ENCODE measurements at places on chromosomes 1 and 21.

DNA sequence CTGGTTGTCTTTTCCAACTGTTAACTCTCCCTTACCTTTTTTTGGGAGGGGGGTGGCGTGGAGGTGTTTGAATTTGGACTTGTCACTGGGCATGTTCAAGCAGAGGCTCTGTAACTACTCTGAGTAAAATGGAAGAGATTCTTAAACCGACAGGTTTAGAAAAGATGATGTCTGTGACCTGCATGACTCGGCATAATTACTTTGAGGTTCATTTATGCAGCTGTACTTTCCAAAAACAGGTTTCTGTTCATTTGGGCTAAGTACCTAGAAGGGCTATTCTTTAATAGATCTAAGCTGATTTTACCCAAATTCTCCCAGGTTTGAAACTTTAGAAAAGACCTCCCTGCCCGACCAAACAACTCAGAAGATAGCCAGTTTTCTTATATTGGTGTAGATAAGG, 80.3 kb downstream of the SLC35A3 start:
- DNase-seq, result no peak

DNA sequence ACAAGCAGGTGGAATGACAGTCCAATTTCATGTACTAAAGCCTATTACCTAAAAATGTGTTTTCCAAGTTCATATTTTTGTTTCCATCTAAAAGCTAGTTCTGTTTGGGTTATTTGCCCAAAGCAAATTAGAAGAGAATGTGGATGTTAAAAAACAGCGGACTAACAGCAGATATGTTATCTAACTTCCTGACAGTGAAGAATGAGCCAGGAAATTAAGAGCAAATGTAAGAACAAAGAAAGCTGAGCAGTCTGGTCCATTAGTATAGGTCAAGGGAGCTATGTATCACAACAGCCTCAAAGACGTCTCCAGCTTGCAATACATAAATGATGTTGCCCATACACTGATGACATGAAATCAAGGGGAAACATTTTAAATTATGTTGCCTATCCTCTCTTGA, 145.5 kb upstream of the PLD5 start:
- no peak for DNase-seq

GRCh38 chr1:169240449-169241232, 127.0 kb downstream of the NME7 start:
- DNase-seq, result no peak

DNA sequence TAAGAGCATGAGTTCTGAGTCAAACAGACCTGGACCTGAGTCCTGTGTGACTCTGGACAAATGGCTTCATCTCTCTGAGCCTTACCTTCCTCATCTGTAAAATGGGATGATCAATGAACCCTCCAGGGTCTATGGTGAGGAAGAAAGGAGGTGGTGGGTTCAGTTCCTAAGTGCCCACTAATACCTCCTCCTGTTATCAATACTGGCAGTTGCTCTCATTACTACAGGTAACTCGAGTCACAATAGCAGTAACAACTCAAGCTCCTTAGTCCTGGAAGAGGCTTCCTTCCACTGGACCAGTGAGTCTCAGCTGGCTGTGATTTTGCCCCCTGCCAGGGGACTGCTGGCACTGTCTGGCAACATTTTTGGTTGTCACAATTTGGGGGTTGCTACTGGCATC, 2.6 kb downstream of the PADI2 start:
- DNase-seq, result no peak

GRCh38 chr21:17422931-17423330, 89.9 kb upstream of the CXADR start:
- no peak for DNase-seq

DNA sequence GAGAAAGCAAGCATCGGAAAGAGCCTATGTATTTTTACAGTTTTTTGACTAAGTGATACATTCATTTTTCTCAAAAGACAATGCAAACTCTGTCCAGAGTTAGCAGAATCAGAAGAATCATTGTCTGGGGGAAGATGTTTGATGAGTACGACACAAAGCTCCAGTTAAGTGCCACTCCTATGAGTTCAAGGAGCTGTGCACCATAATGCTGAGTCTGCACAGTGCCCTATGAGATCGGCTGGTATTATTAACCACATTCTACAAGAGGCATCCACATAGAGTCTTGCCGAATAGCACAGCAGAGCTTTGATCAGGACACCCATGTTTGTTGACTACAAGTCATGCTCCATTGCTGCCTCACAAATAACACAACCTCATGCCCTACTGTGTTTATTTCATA, 54.9 kb upstream of the RAP1GAP start:
- no peak for DNase-seq

DNA sequence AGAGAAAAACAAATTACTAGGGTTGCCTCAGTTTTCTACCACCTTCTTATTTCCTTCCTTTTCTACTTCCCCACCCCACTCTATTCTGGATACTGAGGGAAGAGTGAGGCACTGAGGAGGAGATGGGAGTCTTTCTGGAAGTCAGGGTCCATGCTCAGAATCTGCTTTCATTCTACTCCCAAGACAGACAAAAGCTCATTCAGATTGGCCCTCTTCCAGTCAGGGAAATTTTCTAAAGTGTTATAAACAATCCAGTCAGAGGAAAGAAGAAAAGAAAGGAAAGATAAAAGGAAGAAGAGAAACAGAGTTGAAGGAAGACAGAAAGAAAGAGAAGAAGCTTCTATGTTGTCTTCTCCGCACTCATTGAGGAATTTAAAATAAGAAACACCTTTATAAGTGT, 228.6 kb downstream of the COP1 start:
- no peak for DNase-seq

DNA sequence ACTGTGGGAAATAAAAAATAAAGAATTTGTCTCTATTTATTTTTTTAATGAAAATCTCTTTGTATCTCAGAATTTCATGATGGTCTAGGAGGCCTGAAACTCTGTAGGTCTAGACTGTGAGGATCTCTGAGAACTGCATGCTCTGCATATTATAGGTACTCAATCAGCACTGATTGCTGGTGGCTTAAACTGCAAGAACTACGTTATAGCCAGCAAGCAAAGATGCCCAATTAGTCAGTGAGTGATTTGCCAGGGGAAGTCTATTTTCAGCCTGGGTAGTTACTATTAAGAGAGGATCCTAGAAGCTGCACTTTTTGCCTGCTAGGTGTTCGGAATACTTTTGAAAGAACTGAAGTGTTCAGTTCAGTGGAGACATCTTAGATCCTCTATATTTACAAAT, 87.4 kb downstream of the GPR52 start:
- DNase-seq, result no peak

DNA sequence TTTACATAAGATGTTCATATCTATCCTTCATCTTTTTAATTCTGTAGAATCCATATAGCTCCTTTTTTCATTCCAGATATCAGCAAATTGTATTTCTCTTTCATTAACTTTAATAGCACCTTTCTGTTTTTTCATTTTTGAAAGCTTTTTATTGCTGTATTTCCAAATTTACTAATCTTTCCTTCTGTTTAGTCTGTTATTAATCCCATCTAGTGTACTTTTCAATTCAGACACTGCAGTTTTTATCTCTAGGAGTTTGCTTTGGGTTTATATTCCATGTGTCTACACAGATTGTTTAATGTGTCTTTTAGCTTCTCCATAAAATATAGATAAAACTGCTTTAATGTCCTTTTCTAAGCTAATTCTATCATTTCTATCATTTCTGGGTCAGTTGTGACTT, 37.4 kb upstream of the GUCA2A start:
- DNase-seq, result no peak

- no peak for DNase-seq
Observed at GRCh38 chr1:245205864-245206263, 51.1 kb downstream of the KIF26B start.

GRCh38 chr1:2049718-2050431, at the start of gene PRKCZ:
Gene PRKCZ (plus strand): TSS chr1:2050411. CDS start chr1:2050631, 220 bp downstream.
- DNase-seq, result peak; percentile 93

DNA sequence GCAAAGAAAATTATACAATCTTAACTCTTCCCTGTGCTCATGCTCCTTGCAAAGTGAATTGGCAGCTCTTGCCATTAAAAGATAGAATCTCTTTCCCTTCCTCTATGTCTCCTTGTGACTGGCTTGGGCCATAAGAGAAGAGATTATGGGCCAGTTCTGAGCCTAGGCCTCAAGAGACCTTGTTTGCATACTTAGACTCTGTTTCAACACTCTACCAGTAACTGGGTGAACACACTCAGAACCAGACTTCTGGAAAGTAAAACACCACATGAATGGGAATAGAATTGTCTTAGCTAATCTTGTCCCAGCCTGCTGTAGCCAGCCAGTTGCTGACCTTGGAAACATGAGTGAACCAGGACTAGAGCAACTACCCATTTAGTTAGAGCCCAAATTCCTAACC, 15.3 kb upstream of the OR6K3 start:
- no peak for DNase-seq

DNA sequence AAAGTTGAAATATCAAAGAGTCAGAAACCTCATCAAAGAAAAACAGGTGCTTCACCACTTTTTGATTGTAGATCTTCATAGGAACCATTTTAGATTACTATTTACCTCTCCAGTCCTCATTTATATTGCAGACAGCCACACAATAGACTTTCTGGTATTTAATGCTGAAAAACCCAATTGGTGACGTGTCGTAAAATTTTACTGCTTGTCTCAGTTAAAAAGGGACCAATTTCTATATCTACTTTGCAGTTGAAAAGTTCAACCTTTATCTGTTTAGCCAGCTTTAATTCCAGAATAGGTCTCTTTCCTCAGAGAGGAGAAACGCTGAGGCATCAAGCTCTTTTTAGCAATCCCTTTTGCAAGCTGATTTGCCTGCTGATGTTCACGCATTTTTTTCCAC, 1722.4 kb downstream of the PLA2G4A start:
- DNase-seq, result no peak

DNA sequence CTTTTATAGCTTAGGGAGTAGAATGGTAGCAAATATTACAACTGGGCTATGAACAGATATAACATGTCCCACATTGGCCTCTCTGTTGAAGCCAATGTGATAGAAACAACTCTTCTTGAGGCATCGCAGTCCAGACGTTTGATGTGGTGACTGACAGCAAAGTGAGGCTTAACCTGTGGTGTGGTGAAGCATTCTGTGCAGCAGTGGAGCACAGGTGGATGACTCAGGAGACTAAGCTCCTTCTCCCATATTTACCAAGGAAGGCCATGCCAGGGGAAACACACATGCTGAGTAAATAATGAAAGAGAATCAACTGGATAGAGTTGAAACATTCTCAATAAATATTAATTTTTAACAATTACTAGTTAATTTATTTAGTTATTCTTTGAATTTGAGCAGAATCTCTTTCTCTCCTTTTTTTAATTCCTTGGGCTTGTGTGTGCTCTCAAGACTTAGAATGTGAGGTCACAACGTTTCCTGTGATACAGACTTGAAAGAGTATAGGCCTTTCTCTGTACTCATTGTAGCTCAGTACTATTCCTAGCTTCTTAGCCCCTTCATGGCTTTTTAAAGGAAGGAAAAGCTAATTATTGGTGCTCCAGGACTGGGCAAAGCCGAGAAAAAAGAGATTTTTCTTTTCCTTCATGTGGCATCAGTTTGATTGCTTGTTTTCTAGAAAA, 17.6 kb downstream of the CRB1 start:
- no peak for DNase-seq

GRCh38 chr1:64766429-64766828, 21.6 kb downstream of the RAVER2 start:
- DNase-seq, result no peak

- no peak for DNase-seq
Observed at GRCh38 chr1:169899519-169900217, 6.0 kb upstream of the SCYL3 start.

GRCh38 chr1:203278082-203278884, 27.0 kb upstream of the BTG2 start:
- peak; percentile 54 for DNase-seq

- DNase-seq, result no peak
Observed at GRCh38 chr1:32894681-32895080, 6.5 kb downstream of the TMEM54 start.

- no peak for DNase-seq
Observed at GRCh38 chr1:19219451-19219850, 9.4 kb upstream of the UBR4 start.

- DNase-seq, result no peak
Observed at GRCh38 chr1:32128964-32129363, 21.1 kb downstream of the KPNA6 start.

- no peak for DNase-seq
Observed at GRCh38 chr1:106360252-106360651, 696.2 kb upstream of the PRMT6 start.

GRCh38 chr1:97136996-97137395, 415.4 kb downstream of the PTBP2 start:
- DNase-seq, result no peak
